ENCODE measurements at places on chromosomes 7 and 10.

GRCh38 chr10:33267708-33268107 lies 66.8 kb downstream of the NRP1 start:
- DNase-seq: no peak

DNA sequence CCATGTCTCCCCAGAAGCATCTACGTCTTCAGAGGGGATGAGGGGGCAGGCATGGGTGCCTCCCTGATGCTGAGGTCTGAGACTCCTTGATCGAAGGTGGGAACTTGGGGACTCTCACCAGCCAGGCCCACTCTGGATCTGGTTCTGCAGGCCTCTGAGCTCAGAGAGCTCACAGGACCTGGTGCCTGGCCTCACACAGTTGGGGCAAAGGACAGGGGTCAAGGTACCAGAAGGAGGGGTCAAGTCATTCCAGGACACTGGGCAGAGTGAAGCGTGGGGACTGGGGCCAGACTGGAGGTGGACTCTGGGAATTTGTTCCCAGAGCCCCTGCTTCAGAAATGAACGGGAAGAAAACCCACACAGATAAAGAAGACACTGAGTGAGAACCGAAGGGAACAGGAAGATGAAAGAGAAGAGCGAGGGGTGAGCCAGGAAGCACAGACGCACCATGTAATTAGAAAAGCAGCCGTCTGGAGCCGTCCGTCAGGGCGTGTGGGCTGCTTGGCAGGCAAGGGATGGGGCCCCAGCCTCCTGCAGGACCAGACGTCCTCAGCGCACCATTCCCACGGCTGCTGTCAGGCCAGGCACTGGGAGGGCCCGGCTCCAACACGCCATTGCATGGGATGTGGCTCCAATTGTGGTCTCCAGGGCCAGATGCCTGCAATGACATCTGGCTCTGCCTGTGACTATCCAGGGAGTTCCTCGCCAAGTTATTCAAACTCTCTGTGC lies 47.7 kb downstream of the ZCCHC24 start:
- no peak for DNase-seq

GRCh38 chr7:121513105-121513504 lies 117.0 kb upstream of the FAM3C start:
- no peak for DNase-seq

GRCh38 chr10:119250641-119251314 lies 43.4 kb downstream of the GRK5 start:
- DNase-seq: no peak

DNA sequence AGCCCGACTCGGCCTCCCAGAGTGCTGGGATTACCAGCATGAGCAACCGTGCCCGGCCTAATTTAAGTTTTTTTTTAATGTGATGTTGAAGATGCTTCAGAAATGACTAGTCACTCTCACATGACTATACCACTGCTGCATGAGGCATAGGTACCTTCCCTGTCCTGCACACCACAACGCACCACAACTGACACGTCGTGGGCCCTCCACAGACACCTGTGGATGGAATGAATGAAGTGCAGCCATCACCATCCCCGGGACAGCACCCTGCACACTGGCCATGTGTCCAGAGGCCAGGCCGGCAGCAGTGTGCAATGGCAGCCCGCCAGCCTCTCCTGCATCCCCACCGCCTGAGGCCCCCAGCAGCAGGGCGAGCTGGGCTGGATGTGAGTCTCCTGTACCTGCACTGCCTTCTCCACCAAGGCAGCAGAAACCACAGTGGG lies 55.1 kb downstream of the VOPP1 start:
- no peak for DNase-seq

DNA sequence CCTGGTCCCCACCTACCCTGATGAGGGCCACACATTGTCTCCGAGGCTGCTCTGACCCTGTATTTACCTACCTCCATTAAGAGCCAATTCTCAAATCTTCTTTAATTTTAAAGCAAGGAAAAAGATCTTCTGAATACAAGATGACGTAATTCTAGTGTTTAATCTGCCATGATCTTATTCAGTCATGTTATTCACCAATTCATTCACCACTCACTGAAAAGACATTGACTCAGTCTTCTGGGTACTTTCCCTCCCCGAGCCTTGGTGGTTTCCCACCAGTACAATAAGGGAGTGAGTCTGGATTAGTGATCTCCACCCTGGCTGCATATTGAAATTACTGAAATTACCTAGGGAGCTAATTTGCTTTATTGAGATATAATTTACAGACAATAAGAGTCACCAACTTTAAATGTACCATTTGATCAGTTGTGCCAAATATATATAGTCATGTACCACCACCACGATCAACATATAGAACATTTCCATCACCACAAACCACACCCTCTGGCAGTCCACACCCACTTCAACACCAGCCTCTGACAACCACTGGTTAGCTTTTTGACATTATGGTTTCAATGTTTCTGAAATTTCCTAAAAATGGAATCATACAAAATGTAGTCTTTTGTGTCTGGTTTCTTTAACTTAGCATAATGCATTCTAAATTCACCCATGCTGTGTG lies 117.5 kb upstream of the UNC5B start:
- no peak for DNase-seq

- DNase-seq: no peak
Observed at GRCh38 chr7:7962851-7963250, 5.7 kb upstream of the GLCCI1 start.

- DNase-seq: no peak
Observed at GRCh38 chr7:131008840-131009711, 275.1 kb upstream of the KLF14 start.

GRCh38 chr7:37832194-37832593 lies 16.2 kb upstream of the NME8 start:
- peak; percentile 91 for DNase-seq

DNA sequence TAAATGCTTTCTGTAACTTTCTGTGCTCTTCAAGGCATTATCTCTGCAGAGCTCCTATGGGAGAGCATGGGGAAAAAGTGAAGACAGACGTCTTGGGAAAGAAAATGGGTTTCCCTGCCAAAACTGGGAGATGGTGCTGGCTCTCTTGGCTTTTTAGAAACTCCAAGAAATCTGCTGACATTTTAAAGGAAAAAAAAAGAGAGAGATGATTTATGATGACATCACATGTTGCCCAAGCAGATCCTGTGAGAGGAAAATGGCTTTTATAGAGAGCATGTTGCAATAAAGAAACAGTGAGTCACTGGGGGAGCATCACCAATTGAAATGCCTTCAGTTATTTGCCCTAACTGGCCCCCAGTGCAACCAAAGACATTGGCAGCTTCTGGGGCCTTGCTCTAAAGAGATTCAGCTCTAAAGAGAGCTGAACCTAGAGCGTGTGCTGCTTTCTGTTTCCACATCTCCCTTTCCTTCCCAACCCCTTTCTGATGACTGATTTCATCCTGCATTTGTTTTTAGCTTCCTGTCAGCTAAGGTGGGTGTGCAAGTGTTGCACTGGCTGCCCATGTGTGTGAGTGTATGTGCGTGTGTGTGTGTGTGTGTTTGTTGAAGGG lies 37.7 kb downstream of the LRMDA start:
- DNase-seq: no peak

DNA sequence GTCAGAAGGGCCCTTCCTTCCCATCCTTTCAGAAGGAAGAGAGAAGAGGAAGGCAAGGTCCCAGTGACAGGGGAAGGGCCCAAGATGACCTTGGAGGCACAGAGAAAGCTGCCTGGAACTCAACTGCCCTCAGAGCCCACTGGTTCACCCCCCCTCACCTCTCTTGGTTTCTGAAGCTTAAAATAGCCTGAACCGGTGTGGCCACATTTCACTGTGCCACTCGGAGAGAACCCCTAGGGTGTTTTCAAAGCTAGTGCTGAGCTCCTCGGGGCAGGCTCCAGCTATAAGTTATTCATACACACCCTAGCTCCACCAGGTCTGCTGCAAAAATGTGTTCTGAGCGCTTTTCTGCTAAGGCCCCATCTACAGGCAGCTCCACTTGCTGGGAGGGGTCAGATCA lies 60.9 kb upstream of the ADRB1 start:
- DNase-seq: no peak

DNA sequence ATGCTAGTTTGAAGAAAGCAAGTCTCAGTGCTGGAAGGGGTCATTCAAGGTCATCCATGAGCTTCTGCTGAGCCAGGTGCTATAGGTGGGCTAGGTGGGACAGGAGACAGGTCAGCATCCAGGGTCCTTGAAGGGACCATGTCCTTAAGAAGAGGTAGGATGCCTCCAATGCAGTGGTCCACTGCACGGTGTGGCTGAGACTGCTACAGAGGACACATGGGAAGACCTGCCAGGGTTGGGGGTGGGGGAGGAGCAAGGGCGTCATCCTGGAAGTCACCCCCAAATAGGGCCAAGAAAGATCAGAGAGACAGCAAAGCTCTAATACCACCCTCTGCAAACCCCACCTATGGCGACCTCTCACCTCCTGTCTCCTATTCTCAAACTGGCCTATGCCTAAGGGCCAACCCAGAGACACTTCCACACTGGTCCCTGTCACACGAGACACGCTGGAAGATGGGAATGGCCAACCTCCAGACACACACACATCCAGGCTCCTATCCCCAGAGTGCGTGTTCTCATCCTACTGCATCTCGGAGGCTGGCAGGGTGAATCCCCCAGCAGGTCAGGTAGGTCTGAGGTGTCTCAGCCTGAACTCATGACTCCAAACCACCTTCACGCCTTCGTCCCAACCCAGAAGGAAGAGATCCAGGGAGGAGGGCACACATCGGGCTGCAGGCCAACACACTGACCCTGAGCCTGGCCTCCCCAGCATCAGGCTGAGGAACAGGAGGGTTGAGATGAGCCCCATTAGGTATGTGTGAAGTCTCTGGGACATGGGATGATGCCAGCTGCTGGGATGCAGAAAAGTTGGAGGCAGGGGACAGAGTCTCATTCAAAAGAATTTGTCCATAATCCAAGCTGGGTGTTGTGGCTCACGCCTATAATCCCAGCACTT lies 5.6 kb upstream of the PPP1R35 start:
- DNase-seq: no peak

DNA sequence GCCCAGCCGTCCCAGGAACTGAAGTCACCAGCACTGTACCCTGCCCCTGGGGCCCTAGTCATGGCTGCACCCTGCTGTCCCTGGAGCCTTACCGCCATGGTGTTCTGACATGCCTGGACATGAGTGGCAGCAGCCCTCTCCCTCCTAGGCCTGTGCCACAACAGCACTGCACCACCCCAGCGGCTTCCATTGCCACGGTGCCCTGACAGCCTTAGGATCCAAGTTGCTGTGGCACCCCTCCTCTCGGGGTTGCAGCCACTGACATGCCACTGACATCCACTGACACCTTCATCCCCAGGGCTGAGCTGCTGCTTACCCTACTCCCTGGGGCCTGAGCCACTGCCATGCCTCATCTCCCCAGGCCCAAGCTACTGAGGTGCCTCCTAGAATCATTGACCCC lies 39.6 kb upstream of the SHH start:
- DNase-seq: no peak

DNA sequence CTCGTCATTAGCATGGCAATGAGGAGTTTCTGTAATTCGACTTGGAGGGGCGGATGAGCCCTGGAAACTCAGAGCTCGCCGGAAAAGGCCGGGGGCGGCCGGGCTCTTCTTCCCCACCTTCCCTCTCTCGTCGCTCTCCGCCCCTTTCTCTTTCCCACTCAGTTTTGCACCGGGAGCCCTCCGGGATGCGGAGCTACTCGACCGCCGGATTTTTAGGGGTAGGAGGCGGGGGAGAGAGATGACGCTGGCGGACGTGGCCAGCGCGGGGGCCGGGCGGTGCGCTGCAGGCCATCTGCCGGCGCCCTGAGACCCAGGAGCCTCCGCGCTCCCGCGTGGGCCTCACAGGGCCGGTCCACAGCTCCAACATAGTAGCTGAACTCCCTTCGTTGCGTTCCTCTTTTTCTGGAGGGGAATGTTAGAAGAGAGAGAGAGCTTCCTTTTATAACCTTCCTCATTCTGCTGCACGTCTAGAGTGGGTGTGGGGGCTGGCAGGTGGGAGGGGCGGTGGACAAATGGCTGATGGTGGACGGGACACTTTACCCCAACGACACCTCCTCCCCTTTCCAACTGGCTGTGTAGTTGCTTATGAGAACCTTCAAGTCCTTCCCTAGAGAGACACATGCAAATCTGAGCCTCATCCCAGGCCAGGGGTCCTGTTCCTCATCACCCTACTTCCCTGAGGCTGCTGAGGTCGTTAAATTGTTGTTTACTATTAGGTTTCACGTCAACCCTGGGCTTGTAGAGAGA lies 1.1 kb upstream of the HOXA1 start:
- no peak for DNase-seq

GRCh38 chr10:67943917-67944316 lies 59.5 kb downstream of the SIRT1 start:
- DNase-seq: no peak

DNA sequence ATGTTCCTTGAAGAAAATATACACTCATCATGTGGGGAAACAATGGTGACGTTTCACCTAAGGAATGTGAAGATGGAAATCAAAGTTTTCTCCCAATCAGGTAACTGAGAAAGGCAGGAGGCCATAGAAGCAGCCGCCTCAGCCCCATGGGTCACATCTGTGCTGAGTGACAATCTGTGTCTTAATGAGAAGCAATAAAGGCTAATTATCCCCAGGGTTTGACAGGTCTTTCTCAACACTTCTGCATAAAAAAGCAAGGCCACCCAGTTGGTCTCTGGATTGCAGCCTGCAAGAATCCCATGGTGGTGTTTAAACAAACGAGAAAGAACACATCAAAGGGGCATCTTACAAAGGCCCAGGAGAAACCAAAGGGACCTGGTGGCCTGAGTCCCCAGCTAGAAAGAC lies 91.1 kb upstream of the TNS3 start:
- no peak for DNase-seq

- peak; percentile 39 for DNase-seq
Observed at GRCh38 chr7:88835147-88835728, 39.7 kb upstream of the TEX47 start.

DNA sequence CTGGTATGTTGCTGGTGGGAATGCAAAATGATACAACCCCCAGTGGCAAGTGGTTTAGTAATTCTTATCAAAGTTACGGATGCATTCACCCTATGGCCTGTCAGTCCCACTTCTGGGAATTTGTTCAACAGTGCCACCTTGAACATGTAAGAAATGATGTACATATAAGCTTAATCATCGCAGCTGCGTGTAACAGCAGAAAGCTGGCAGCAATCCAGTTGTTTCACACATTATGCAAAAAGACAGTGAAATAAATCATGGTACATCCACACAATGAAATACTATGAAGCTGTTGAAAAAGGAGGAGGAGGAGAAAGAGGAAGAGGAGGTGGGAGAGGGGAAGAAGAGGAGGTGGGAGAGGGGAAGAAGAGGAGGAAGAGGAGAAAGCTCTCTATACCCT lies 76.2 kb upstream of the MYL10 start:
- DNase-seq: no peak
